ENCODE measurements at places on chromosomes 13 and 19.

DNA sequence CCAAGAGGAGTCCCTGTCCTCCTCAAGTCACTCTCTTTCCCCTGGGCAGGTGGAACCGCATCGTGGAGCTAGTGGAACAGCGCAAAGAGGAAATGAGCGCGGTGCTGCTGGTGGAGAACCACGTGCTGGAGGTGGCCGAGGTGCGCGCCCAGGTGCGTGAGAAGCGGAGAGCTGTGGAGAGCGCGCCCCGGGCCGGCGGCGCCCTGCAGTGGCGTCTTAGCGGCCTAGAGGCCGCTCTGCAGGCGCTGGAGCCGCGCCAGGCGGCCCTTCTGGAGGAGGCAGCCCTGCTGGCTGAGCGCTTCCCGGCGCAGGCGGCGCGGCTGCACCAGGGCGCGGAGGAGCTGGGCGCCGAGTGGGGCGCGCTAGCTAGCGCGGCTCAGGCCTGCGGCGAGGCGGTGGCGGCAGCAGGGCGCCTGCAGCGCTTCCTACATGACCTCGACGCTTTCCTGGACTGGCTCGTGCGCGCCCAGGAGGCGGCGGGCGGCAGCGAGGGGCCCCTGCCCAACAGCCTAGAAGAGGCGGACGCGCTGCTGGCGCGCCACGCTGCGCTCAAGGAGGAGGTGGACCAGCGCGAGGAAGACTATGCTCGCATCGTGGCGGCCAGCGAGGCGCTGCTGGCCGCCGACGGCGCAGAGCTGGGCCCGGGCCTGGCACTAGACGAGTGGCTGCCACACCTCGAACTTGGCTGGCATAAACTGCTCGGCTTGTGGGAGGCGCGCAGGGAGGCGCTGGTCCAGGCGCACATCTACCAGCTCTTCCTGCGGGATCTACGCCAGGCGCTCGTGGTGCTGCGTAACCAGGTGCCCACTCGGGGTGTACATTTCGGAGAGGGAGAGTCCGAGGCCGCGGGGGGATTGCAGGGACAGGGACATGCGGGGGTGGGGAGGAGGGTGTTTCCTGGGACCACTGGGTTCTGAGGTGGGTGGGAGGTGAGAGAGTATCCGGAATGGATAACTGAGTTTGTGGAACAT, 52.8 kb downstream of the SPTBN4 start:
- no peak for DNase-seq

- no peak for DNase-seq
These were observed 986 bp downstream of the DGKH start for GRCh38 chr13:42049454-42049813.

DNA sequence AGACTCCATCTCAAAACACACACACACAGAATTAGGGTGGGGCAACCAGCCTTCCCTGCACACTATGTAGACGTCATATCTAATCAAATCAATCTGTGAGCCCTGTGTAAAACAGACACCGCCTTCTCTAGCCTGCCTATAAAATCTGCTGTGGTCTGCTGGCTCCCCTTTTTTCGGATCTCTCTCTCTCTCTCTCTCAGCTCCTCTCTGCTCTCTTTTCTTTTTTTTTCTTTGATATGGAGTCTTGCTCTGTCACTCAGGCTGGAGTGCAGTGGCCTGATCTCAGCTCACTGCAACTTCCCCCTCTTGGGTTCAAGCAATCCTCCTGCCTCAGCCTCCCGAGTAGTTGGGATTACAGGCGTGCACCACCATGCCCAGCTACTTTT, 11.8 kb upstream of the CD70 start:
- DNase-seq = no peak

DNA sequence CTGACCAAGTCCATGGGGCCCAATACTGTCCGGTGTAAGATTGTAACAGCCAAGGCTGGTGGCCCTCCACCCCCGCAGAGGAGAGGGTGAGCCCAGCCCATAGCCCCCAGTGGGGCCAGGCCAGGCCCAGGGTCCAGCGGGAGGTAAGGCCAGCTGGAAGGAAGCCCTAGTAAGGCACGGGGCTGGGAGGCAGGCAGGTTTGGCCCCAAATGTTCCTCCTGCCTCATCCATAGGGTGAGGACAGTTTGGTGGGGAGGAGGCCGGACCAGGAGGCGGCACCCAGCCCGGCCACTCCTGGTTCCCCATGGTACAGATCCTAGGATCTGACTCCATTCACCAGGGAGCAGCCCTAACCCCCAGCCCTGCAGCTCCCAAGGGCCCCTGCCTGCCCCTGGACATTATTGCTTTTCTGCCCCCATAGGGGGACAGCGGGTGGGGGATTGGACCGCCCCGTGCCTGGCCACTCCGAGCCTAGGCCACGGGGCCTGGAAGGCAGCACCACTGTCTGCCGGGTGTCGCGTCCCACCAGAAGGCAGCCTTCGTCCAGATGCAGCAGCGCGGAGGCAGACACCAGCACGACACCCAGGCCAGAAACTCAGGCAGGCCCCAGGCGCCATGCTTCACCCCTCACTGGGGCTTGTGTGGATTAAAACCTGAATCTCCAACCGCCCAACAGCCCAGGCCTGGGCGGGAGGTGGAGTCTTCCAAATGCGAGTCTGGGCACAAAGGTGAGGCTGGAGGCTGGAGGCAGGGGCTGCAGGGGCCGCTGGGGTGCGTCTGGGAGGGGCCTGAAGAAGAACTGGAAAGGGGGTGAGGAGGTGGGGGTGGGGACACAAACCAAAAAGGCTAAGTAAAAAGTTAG, 6.7 kb upstream of the CCNP start:
- no peak for DNase-seq

DNA sequence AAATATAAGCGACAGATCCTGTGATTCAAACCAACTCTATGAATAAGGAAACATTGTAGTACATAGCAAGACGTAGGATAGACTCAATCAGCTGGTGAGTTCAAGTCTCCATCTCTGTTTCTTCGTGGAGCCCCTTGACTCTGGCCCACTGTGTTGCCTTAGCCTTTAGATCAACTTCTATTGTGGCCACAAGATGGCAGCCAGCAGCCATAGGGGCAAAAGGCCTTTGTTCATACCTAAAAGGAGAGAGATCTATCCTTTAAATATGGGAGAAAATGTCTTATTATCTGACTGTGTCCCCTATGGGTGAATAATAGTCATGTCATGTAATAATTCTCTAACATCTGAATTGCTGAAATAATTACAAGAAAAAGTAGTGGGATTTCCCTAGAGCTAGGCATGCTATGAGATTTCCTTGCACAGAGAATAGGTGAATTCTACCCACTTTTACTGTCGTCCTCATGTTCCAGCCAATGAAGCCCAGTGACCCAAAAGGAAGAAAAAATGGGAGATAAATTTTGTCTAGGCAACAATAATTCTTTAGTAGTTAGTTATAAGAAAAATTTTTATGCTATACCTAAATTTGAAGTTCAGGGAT, 129.4 kb downstream of the PCDH20 start:
- DNase-seq = no peak

DNA sequence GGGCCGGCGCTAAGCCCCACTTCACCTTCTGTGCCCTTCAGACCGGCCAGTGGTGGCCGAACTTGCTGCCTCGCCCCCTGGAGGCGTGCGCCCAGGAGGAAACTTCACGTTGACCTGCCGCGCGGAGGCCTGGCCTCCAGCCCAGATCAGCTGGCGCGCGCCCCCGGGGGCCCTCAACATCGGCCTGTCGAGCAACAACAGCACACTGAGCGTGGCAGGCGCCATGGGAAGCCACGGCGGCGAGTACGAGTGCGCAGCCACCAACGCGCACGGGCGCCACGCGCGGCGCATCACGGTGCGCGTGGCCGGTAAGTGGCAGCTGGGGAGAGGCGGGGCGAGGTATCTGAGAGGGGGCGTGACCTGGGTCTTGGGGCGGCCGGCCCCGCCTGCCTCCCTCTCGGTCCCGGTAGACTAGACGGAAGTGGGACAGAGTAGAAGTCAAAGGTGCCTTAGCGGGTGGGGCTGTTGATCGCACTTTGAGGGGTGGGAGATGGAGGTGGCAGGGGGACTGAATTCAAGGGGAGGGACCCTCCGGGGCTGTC, 5.6 kb downstream of the ICAM5 start:
- no peak for DNase-seq

- DNase-seq = no peak
These were observed 48.6 kb upstream of the UBE2L5 start for GRCh38 chr13:30373727-30374126.

DNA sequence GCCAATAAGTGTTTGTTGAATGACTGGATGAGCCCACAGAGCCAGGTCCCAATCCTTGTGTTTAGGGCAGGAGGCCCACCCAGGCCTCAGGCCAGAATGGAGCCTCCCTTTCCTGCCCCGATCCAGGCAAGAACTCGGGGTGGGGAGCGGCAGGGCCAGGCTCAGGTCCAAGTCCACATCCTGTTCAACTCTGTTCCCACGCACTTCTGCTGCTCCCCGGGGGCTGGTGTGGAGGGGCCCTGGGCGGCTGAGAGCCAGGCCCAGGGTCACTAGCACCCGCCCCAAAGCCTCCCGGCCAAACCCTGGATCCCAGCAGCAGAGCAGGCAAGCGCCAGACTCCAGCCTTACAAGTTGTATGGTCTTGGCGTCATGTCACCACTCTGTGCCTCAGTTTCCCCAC, 8.0 kb downstream of the ANGPTL8 start:
- DNase-seq = no peak

DNA sequence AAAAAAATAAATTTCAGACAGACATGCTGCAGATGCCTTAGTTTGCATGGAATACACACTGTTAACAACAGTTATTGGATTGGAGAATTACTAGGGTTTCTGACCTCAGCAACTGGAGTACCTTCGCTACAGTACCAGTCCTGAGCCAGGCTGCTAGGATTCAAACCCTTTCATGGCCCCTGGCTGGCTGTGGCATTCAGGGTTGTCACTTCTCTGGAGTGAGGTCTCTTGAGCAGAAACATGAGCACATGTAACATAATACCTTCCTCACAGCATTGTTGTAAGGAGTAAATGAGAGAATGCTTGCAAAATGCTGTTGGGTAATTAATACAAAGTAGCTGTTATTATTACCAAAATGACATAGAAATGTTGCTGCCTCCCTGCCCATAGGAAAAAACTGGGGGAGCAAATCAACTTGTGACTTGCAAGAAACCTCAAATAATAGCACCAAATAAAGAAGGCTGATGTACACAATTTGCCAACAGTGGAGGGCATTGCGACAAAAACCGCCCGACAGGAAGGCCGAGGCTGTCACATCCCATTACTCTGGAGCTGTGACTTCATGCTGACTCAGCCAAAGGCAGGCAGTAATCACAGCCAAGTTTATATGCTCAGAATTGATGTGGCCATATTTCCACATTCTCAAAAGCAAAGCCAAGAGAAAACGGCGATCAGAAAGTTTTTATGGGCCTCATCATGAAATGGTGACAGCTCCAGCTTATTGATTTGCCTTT, 100.4 kb downstream of the RFC3 start:
- DNase-seq = no peak

DNA sequence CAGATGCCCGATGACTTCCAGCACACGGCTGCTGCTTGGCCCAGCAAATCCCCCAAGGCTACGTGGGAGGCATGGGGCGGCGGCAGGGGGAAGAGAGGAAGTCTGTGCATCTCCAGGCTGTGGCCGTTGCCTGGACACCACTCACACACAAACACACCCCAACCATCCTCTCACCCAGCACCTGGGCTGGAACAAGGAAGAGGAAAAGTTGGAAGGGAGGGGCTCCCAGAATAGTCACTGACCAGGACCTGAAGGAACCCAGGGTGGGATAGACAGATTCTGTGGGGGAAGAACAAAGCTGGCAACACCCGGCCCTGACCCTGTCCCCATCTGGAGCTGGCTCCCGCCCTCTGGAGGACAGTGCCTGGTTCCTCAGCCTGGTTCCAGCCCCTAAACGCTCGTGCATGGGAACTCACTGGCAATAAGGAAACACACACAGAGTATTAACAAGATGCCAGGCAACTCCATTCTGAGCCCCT, 11.2 kb downstream of the PPP6R1 start:
- no peak for DNase-seq

DNA sequence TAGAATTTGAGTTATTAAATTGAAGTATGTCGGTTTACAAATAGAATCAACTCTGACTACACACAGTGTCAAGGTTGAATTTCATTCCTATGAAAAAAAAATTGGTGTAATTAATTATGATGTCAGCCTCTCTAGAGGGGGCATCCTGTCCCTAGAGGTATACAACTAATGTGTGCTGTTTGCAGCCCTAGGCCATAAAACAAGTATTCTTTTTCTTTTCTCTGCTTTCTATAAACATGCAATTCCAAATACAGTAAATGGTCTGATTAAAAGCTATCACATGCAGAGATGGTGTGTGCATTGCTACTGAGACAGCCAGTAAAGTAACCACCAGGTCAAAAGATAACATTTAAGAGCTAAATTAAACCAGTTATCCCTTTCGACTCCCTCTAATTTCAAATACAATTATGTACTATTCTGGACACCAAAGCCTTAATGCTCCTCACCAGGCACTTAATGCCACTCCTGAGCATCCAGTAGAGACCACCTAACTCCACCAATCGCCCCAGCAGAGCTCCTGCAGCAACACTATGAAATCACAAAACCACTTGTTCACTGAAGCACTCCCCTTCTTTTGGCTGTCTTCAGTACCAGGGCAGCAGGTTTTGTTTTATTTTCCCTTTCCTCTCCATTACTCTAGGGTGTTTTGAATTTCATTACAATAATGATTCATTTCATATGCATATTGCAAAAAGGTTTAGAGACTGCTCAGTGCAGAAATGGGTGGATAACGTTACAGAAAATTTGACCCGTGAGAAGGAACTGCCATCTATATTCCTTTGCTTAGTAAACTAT, 426.9 kb downstream of the PCDH9 start:
- peak; percentile 50 for DNase-seq

GRCh38 chr19:38492181-38492813, 58.8 kb downstream of the RYR1 start:
- DNase-seq = no peak

- DNase-seq = no peak
These were observed 20.6 kb upstream of the SLC46A3 start for GRCh38 chr13:28739376-28739775.

GRCh38 chr13:44275381-44275780, 98.2 kb upstream of the SERP2 start:
- no peak for DNase-seq

GRCh38 chr19:4866595-4867424, 657 bp downstream of the PLIN3 start:
- no peak for DNase-seq

DNA sequence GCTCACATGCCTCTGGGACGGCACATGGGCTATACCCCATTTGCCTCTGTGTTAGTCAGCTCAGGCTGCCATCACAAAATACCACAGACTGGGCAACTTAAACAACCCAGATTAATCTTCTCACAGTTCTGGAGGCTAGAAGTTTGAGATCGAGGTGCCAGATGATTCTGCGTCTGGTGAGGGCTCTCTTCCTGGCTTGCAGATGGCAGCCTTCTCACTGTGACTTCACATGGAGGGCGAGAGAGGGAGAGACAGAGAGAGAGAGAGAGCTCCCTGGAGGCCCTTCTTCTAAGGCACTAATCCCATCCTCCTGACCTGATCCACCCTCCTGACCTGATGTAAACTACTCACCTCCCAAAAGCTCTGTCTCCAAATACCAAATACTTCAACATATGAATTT, 55.0 kb downstream of the GPR12 start:
- DNase-seq = no peak

Data from NCI-H1092 treated with DMSO at 0.1 percent for 48 hours (cell line).